Activated naive CD8-positive, alpha-beta T cell treated with anti-CD3 and anti-CD28 coated beads for 36 hours (primary cell): ENCODE measurements at places on chromosomes 12 and 14.
A peak's percentile ranks its signal among the peaks of the same experiment; 100 is the strongest.

GRCh38 chr14:68318828-68319227 is 474.0 kb downstream of the ZFP36L1 start:
- DNase-seq, result no peak

GRCh38 chr12:133105620-133106019 is 24.5 kb downstream of the ZNF891 start:
- no peak for DNase-seq

GRCh38 chr12:22289250-22289649 is 45.3 kb downstream of the ST8SIA1 start:
- no peak for DNase-seq

DNA sequence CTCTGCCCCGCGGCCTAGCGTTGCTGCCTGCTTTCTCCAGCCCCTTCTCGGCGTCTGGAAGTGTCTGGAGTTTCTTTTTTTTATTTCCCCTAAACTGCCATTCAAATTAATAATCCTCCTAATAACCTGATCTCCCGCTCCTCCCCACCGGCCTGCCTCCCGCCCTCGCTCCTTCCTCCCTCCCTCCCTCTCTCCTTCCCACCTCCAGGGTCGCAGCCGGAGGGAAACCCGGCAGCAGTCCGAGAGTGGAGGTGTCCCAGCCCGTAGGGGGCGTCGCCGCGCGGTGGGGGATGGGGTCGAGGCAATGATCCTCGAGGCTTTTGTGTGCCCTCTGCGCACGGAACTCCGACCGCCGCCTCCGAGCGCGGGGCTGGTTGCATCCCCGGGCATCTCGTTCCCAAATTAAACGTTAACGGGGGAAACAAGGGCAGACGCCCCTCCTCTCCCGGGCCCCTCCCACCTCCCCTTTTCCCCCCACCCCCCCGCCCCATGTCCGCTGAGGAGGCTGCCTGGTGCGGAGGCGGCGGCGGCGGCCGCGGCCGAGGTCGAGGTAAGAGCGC is 1.0 kb upstream of the SOCS2 start:
- DNase-seq, result peak; percentile 81

GRCh38 chr14:100103250-100104005 is 38.2 kb downstream of the EVL start:
- DNase-seq, result peak; percentile 41

DNA sequence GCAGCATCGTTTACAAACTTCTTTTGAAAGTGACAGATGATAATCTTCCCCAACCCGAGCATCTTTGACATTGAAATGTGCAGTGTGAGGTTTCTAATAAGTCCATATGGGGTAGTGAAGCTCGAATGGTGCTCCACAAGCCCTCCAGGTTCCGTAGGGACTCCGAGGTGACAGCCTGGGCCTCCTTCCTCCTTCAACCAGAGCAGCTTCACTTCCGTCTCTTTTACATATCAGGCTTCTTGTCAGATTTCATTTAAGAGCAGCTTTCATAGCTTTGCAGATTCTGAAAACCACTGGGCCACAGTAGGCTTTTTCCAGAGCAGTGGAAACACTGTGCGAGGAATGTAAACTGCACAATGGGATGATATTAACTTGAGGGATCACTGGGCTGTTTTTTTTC is 103.6 kb upstream of the CPM start:
- no peak for DNase-seq

DNA sequence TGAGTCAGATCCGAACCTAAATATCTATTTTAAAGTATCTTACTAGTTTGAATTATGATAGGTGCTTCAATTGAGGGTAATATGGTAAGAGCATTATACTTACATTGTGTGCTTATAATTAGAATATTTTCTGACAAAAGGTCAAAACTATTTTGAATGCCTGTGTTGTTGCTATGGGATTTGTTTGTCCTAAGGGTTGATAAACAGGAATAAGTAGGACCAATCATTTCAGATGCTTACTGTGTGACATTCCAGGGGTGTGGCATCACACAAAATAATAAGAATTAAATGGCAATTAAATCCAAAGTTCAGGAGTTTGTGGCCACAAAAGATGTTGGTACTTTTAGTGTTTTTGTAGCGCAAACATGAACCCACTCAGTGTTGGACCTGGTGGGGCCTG is 256.2 kb upstream of the DDHD1 start:
- no peak for DNase-seq

- no peak for DNase-seq
Measured at GRCh38 chr12:4412465-4412864, 33.0 kb upstream of the FGF23 start.

DNA sequence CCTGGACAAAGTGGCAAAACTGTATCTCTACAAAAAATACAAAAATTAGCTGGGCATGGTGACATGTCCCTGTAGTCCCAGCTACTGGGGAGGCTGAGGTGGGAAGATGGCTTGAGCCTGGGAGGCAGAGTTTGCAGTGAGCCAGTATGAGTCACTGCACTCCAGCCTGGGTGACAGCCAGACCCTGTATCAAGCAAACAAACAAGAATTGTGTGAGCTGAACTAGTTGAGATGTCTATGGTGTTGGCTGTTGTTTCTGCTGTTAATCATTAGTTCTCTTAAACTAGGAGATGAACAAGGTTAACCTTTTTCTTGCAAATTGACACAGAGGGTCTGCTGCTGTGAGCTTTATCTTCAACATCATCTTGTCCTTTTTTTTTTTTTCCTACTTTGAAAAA is 23.6 kb downstream of the RASSF3 start:
- DNase-seq, result no peak

- DNase-seq, result no peak
Measured at GRCh38 chr14:33647385-33647786, 303.5 kb downstream of the EGLN3 start.

GRCh38 chr14:20382526-20382925 is 30.8 kb downstream of the TEP1 start:
- DNase-seq, result no peak

- DNase-seq, result no peak
Measured at GRCh38 chr12:94498073-94498472, 38.4 kb upstream of the CEP83 start.

GRCh38 chr14:52729585-52729924 is 411 bp upstream of the STYX start:
- no peak for DNase-seq

DNA sequence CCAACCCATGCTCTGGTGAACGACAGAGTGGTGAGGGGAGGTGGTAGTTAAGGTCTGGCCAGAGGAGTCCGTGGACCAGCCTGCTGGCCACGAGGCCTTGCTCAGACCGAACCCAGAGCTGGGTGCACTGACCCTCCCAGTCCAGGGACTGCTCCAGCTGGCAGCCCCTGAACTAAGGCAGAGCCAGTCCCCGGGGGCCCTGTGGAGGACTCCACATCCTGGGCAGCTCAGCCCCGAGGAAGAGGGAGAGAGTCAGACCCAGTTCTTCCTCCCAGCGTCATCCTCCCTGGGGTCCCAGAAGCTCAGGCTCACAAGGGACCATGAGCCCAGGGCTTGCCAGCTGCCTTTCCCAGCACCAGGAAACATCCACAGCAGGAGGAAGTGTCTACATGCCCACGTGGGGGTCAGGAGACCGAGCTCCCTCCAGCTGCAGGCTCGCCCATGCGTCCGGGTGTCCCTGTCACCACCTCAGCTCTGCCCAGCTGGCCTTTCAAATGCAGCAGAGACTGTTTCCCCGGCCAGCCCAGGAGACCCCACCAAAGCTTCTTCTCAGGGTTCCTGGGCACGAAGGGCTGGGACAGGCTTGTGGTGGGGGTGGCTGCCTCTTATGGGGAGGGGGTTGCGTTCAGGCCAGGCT is 194.4 kb downstream of the KIF26A start:
- no peak for DNase-seq

DNA sequence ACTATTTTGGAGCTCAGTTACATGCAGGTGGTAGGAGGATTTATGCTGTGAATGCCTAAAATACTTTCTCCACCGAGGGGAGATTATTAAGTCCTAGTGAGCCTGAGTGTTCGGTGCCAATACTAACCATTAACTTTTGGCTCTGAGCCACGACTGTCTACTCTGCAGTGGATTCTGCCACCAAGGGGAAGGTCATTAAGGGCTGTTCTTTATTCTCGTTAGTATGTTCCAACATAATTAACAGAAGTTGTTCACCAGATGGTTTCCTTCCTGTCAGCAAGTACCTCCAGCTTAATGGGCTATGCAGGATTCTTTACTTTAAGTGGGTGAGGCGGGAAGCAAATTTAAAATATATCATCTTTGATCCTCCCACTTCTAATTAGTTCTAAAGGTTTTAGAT is 326.3 kb downstream of the BMP4 start:
- no peak for DNase-seq

GRCh38 chr14:68922201-68922621 is 56.9 kb downstream of the ACTN1 start:
- no peak for DNase-seq

DNA sequence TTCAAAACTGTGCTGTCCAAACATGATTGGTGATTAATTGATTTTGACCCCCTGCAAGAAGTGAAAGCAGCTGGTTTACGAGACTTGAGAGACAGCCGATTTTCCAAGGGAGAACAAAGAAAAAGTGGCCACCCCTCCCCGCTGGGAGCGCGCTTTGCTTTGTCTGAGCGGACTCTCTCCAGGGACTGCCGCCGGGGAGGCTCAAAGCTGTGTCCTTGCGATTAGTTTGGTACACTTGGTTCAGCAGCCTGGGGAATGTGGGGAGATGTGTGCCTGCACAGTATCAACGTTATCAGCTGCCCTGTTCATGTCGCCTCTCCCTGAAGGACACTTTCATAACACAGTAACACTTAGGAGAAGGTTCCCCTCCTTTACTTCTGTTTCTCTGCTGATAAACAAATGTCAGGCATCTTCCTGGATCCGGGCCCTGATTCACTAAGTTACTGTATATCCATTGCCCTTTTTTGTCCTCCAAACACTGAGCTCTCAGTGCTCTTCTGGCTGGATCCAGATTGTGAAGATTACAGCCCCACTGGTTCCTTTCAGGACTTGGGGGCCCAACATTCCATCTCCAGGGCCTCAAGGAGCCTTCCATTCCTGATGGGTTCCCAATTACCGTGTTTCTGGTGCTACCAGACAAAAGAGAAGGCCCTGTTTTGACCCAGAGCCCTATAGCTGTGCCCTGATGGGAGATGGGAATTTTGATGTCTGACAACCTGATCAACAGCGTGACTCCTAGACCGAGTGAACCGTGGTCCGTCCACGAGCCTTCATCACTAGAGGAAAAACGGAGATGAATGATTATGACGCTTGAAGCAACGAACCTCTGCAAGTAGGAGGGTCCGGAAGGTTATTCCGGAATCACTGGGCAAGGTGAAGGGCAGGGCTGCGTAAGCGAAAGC is 31.7 kb upstream of the TUBA1C start:
- DNase-seq, result no peak

- DNase-seq, result no peak
Measured at GRCh38 chr12:117026343-117026742, 72.9 kb downstream of the TESC start.

- no peak for DNase-seq
Measured at GRCh38 chr12:113059071-113059595, 2.6 kb downstream of the DTX1 start.

DNA sequence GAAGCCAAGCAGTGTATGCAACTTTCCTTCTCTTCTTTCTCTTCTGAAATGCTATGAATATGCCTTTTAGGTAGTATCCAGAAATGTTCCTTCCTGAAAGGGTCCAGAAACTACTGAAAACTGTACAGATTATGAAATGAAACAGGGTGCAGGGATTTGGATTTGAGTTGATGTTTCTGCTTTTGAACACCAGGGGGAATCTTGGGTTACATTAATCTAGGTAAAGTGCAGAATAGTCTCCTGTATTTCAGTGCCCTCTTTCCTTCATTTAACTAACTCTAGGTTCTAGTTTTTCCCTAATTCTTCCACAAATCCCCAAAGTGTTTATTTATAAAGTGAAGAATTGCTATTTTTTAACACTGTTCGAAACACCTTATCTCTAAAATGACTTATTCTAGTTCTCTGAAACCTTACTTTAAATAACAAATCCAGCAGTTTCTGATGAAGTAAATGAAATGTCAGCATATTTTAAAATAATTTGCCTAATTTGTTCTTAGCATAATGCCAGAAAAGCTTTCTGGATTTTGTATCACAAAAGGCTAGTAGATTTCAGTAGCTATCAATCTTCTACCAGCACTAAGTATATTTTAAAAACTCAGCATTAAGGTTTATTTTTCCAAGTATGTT is 111.9 kb downstream of the LRRK2 start:
- DNase-seq, result no peak

- no peak for DNase-seq
Measured at GRCh38 chr14:23413681-23414080, 5.6 kb upstream of the MYH6 start.

GRCh38 chr12:127964717-127965116 is 302.3 kb upstream of the TMEM132C start:
- no peak for DNase-seq

DNA sequence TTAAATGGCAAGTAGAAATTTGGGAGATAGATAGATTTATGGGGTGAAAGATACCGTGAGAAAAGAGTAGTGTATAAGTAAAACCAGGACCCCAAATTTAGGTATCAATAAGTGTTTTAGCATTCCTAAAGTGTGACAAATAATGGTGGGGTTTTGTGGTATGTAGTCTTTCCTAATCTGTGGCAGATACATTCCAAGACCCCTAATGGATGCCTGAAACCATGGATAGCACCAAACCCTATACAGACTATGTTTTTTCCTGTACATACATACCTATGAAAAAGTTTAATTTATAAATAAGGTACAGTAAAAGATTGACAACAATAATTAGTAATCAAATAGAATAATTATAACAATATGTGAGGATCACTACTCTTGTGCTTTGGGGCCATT is 14.4 kb upstream of the TCP11L2 start:
- no peak for DNase-seq

DNA sequence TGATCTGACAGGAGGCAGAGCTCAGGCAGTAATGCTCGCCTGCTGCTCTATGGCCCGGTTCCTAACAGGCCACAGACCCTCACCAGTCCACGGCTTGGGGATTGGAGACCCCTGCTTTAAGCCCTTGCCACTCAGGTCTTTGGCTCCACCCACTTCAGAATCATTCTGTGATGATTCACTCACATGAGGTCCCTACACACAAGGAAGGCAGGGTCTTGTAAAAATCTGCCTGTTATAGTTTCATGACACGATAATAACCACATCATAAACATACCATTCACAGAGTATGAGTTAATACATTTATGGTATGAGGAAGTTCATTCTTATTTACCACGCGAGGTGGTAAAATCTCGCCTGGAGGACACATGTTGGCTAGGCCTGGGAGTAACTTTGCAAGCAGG is 29.0 kb upstream of the MAX start:
- DNase-seq, result no peak

DNA sequence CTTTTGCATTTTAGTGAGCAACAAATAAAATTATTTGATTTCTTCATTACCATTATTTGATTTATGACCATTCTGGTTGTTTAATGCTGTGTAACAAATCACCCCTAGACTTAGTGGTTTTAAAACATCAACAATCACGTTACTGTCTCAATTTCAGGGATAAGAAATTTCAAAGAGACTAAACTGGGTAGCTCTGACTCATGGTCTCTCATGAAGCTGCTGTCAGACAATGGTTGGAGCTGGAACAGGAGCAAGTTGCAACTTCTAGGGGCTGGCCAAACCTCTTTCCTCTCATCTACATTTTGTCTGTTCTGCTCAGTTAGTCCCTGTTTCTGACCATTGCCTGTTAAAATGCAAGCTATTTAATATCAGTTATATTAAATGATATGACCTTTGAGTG is 517.0 kb downstream of the KCNH5 start:
- no peak for DNase-seq

- DNase-seq, result no peak
Measured at GRCh38 chr12:100656856-100657255, 83.4 kb downstream of the GAS2L3 start.
